ENCODE measurements at places on chromosomes 13 and 19.

GRCh38 chr19:13094106-13094504, 8.6 kb downstream of the LYL1 start:
- DNase-seq = peak; percentile 54

DNA sequence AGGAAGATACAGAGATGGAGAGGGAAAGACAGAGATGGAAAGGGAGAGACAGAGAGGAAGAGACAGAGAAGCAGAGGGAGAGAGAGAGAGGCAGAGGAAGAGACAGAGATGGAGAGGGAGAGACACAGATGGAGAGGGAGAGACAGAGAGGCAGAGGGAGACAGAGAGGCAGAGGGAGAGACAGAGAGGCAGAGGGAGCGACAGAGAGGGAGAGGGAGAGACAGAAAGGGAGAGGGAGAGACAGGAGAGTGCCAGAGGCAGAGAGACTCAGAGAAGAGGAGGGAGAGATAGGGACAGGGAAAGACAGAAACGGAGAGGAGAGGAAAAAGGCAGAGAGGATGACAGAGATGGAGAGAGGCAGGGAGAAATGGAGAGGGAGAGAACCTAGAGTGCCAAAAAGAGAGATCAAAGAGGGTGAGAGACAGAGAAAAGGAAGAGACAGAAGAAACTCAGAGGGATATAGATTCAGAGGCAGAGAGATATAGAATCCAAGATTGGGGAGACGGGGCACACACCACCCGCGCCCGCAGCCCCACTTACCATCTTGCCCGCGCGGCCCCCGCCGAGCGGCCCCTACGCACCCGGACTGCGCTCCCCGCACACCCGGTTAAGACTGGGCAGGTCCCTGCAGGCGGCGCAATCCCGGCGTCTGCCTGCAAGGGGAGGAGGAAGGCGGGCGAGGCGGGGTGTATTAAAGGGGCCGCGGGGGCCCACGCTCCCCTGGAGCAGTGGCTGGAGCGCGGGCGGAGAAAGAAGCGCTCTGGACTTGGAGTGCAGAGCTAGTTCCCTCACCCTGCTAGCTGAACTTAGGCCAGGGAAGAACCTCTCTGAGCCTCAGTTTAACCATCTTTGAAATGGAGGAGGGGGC, 10.7 kb downstream of the TM6SF2 start:
- no peak for DNase-seq

DNA sequence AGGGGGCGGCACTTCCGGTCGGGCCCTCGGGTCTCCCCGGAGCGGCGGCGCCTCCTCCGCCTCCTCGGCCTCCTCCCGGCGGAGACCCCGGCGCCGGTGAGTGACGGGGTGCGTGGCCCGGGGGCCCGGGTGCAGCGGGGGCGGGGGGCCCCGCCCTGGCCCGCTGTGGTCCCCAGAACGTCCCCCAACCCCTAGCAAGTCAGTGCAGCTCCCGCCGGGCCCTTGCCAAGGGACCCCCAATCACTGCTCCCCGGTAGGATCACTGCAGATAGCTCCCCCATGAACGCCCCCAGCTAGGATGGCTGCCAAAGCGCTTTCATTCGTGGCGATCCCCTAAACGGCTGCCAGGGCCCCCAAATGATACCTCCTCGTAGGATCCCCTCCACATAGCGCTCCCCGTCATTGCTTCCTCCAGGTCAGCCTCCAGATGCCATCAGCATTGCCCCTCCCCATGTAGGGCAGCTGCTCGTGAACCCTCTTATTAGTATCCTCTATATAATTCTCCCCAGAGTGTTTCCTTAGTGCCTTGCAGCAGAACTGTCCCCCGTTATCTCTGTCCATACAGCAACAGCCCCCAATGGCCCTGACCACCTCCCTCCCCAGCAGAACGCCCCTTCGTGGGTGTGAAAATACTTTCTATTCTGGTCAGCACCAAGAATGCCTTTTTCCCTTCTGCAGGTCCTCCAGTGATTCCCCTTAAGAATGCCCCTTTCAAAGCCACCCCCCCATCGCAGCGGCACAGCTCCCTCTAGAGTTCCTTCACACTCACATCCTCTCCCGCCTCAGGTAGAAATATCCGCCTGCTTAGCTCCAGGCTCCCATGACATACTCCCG, at the start of gene ZNF865:
ZNF865 (plus strand) TSS at position 11 of the 834 bp plus-strand sequence. CDS start 7,972 bp downstream, outside the sequence.
- peak; percentile 85 for DNase-seq

GRCh38 chr13:33262062-33262487, 23.5 kb downstream of the STARD13 start:
- DNase-seq = no peak
